T-cell (primary cell): ENCODE measurements at places on chromosomes 1 and 21.

DNA sequence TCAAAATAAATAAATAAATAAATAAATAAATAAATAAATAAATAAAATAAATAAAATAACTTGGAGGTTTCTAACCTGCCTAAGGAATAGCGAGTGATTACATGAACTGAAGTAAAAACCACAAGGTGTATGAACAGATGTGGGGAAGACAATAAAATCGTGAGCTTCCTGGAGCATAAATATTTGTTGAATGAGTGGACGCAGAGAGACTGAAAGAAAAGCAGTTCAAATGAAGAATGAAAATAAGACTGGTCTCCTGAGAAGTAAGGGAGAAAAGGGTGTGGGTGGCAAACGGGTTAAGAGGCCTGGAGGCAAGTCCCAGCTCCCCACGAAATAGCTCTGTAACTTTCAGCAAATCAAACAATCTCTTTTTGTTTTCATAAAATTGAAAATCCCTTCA is 33.6 kb downstream of the CHML start:
- H3K36me3 ChIP-seq: no peaks in the 10 kb centered on the region
- H3K4me1 ChIP-seq: no peaks in the 10 kb centered on the region
- no peak for DNase-seq
- no peak overlapping the region for H3K27ac ChIP-seq

DNA sequence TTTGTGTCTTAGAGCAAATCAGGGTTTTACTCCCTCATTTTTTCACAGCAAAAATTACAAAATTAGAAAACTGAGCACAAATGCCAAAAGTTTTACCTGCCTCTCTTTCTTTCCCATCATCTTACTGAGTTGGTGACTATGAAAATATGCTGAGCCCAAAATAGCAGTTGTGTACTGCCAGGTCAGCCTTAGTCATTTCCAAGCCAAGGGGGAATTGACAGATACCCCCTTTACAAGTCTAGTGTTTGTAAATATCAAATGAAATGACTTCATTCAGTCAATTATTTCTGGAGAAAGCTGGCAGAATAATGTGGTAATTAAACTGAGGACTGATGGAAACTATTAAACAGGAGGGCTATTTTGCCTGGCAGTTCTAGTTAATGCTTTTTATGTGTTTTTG is 11.4 kb upstream of the GORAB start:
- no peaks in the 10 kb centered on the region for H3K36me3 ChIP-seq
- no peak for DNase-seq
- H3K27ac ChIP-seq: no peak overlapping the region

- peaks cover 40% of the 10 kb centered on the region for H3K4me1 ChIP-seq
- H3K27me3 ChIP-seq: no peaks in the 10 kb centered on the region
- no peak overlapping the region for H3K27ac ChIP-seq
These were observed 174.6 kb downstream of the TRIM33 start for GRCh38 chr1:114336360-114336759.

DNA sequence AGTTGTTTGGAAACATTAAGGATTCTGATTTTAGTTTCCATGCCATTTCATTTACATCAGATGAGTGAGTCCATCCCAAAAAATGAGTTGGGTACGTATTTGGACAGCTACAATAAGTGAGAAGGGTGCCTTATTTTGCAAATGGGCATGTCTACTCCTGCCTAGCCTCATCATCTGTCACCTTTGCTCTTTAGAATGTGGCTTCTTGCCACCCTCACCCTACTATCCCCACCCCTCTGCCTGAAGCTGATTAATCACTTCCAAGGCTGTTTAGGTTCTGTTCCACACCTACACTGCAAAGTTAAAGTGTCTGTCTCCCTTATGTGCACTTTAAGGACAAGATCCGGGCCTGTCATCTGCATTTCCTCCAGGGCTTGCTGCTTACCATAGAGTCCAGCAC is 61.2 kb downstream of the ST6GALNAC5 start:
- H3K36me3 ChIP-seq: no peaks in the 10 kb centered on the region
- no peaks in the 10 kb centered on the region for H3K27me3 ChIP-seq
- H3K27ac ChIP-seq: no peak overlapping the region
- no peak for DNase-seq
- no peaks in the 10 kb centered on the region for H3K4me1 ChIP-seq

GRCh38 chr1:37995751-37996345 is 6.0 kb upstream of the SF3A3 start:
- no peaks in the 10 kb centered on the region for H3K36me3 ChIP-seq
- peak overlapping the region; percentile 66 for H3K4me3 ChIP-seq
- peak overlapping the region; percentile 40 for H3K27ac ChIP-seq
- no peaks in the 10 kb centered on the region for H3K27me3 ChIP-seq
- peaks cover 4% of the 10 kb centered on the region for H3K4me1 ChIP-seq

DNA sequence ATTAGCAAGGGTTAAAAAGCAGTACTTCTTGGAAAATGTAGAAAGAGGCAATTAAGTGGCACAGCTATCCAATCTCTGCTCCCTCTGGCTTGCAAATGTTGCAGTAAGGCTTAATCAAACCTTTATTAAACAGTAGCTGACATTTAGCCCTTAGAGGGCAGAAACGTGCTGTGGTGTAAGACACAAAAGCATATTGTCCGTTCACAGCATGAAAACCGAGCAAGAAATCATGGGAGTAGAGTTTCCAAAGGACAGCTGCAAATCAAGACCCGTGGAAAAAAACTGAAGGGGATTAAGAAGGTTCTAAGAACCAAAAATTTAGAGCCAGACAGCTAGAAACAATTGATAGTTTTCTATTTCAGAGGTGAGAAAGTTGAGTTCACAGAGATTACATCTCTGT is 13.1 kb downstream of the ZP4 start:
- H3K36me3 ChIP-seq: no peaks in the 10 kb centered on the region
- DNase-seq: no peak
- no peak overlapping the region for H3K27ac ChIP-seq
- H3K4me3 ChIP-seq: no peak overlapping the region

DNA sequence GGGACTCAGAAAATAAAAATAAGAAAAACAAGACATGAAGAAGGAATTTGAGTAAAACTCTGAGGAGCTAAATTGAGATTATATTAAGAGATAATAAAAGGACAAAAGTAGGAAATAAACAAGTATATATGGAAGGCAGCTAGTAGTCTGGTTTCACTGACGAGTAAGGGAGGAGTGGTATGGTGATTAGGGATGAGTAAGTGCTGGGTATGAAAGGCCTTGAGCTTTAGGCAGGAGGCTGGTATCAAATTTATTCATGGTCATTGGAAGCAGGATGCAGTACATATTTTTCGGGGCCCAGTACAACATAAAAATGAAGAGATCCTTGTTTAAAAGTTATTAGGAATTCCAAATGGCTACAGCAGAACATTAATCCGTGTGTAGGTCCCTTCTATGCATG is 789.7 kb upstream of the PRMT6 start:
- DNase-seq: no peak
- no peak overlapping the region for H3K27ac ChIP-seq
- H3K36me3 ChIP-seq: no peaks in the 10 kb centered on the region
- H3K4me1 ChIP-seq: no peaks in the 10 kb centered on the region

GRCh38 chr1:82015444-82015843 is 214.7 kb downstream of the ADGRL2 start:
- no peak for DNase-seq
- no peak overlapping the region for H3K4me3 ChIP-seq
- no peaks in the 10 kb centered on the region for H3K27me3 ChIP-seq

DNA sequence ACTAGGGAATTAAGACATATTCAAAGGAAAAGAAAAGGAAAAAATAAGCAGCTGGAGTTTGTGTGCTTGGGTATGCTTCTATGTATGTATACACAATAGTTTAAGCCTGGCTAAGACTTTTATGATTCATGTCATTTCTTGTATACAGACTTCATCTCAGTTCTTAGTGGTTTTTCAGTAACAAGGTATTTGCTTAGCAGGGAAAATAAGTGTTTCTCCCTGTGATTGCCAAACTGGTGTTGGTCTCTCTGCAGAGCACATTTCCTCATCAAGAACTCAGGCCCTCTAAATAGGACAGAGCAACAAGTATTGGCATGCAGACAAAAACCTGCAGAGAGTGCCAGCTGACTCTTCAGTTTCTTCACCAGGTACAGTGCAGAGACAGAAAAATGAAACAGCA is 484.4 kb upstream of the ZRANB2 start:
- no peaks in the 10 kb centered on the region for H3K4me1 ChIP-seq
- H3K27me3 ChIP-seq: no peaks in the 10 kb centered on the region
- no peak overlapping the region for H3K27ac ChIP-seq

DNA sequence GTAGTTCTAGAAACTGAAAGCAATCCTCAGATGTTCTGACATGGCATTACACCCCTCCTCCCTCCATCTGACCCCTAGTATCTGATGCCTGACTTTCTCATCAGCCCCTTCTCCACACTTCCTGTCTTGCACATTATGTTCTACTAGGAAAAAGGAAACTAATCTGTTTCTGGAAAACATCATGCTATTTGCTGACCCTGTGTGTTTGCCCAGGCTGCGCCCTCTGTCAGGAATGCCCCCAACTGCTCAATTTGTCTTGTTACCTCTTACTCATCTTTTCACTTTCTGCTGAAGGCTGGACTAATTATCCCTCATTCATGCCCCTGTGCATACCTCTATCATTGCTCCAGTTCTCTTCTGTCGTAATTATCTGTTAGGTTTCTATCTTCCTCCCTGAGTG is 37.5 kb upstream of the DAB1 start:
- DNase-seq: no peak
- H3K27ac ChIP-seq: no peak overlapping the region
- no peak overlapping the region for H3K4me3 ChIP-seq

- H3K27me3 ChIP-seq: peaks cover 2% of the 10 kb centered on the region
- H3K27ac ChIP-seq: no peak overlapping the region
- DNase-seq: no peak
- no peak overlapping the region for H3K4me3 ChIP-seq
- H3K36me3 ChIP-seq: no peaks in the 10 kb centered on the region
- no peaks in the 10 kb centered on the region for H3K4me1 ChIP-seq
These were observed 198.1 kb downstream of the SLC35F3 start for GRCh38 chr1:234102583-234102982.

GRCh38 chr1:233675446-233675845 is 61.5 kb downstream of the KCNK1 start:
- no peak for DNase-seq
- H3K36me3 ChIP-seq: no peaks in the 10 kb centered on the region
- H3K4me1 ChIP-seq: no peaks in the 10 kb centered on the region
- H3K27ac ChIP-seq: no peak overlapping the region
- no peaks in the 10 kb centered on the region for H3K27me3 ChIP-seq

- no peak overlapping the region for H3K27ac ChIP-seq
- no peak for DNase-seq
- no peaks in the 10 kb centered on the region for H3K27me3 ChIP-seq
- no peak overlapping the region for H3K4me3 ChIP-seq
These were observed 339.8 kb downstream of the OMA1 start for GRCh38 chr1:58206749-58207148.

- H3K27me3 ChIP-seq: no peaks in the 10 kb centered on the region
- H3K36me3 ChIP-seq: peaks cover 40% of the 10 kb centered on the region
- DNase-seq: no peak
- H3K27ac ChIP-seq: no peak overlapping the region
- no peaks in the 10 kb centered on the region for H3K4me1 ChIP-seq
These were observed 17.7 kb downstream of the CRYZ start for GRCh38 chr1:74715236-74715502.

DNA sequence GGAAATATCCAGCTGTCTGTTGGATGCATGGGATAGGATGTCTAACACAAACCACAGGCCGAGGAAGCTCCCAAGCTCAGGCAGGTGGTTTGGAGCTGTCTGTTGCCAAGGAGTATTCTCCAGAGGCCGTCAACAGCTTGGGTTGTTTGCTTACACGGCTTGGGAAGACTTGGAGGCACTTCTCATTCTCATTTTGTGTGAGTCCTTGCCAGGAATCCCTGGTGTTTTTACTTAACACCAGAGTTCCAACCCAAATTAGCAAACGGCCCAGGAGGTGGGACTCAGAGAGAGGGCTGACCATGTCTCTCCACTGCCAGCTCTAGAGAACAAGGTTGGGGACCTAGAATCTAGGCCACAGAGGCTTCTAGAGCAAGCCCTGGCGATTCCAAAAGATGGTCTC is 72.7 kb upstream of the FAM20B start:
- H3K4me1 ChIP-seq: no peaks in the 10 kb centered on the region
- no peak overlapping the region for H3K27ac ChIP-seq
- no peak overlapping the region for H3K4me3 ChIP-seq
- peaks cover 2% of the 10 kb centered on the region for H3K27me3 ChIP-seq

- no peaks in the 10 kb centered on the region for H3K27me3 ChIP-seq
- DNase-seq: no peak
- no peak overlapping the region for H3K27ac ChIP-seq
These were observed 416.3 kb downstream of the GPATCH2 start for GRCh38 chr1:217214551-217214950.

DNA sequence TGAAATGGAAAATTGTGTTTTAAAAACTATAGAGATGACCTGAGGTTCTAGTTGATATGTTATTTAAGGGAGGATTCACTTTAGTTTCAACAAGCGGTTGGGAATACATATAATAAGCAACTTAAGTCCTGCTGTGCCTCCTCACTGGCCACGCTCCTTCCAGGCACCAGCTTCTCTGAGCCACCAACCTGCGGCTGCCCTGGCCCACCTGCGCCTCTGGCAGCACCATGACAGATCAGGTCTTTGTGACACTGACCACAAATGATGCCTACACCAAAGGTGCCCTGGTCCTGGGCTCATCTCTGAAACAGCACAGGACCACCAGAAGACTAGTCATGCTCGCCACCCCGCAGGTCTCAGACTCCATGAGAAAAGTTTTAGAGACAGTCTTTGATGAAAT is 7.0 kb upstream of the USP24 start:
- H3K36me3 ChIP-seq: no peaks in the 10 kb centered on the region
- no peak for DNase-seq
- H3K4me3 ChIP-seq: no peak overlapping the region
- H3K27me3 ChIP-seq: no peaks in the 10 kb centered on the region
- peaks cover 8% of the 10 kb centered on the region for H3K4me1 ChIP-seq

DNA sequence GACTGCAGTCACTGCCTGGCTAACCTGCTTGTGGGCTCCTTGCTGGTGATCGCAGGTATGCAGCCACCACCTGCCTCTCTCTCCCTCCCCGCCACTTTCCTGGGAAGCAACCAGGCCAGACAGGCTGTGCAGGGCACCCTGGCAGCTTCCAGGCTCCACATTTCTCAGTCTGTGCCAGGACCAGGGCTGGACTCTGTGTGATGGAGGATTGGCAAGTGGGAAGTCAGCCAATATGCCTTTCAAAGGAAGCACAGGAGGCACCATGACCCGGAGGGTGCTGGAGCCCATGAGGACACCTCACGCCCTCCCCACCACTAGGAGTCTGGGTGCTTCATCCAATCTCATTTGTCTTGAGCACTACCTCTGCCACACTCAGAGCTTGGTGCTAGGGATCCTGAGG is 15.8 kb upstream of the DISP3 start:
- no peaks in the 10 kb centered on the region for H3K36me3 ChIP-seq
- no peak for DNase-seq
- peaks cover under 1% of the 10 kb centered on the region for H3K4me1 ChIP-seq
- H3K4me3 ChIP-seq: no peak overlapping the region
- H3K27ac ChIP-seq: no peak overlapping the region
